Hematopoietic multipotent progenitor cell treated with erythropoietin and hydrocortisone succinate and interleukin-3 and kit ligand, for 15 days (in vitro differentiated cells): ENCODE measurements at places on chromosomes 5 and 9.

DNA sequence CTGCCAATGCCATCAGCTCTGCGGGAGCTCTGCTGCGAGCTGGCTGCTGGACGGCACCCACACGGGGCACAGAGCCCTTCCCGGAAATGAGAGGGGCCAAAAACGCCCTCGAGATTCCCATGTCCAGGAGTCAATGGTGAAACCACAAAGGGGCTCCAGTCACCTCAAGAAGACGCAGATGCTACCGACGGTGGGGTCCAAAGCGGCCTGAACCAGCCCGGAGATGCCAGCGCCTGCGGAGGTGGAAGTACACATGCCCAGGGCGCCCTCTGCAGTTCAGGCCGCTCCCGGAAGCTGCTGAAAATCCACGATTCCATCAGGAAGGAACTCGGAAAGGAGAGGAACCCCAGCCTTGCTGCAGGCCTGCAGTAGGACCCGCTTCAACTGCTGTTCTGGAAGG lies 82.4 kb upstream of the SELENOP start:
- no peak for DNase-seq

- DNase-seq, result no peak
Measured at GRCh38 chr5:175382171-175382570, 61.8 kb downstream of the DRD1 start.

- DNase-seq, result no peak
Measured at GRCh38 chr5:143397302-143398052, 6.0 kb downstream of the NR3C1 start.

GRCh38 chr5:10018201-10019069 lies 231.3 kb downstream of the ATPSCKMT start:
- no peak for DNase-seq

GRCh38 chr5:78419396-78419795 lies 59.0 kb downstream of the SCAMP1 start:
- no peak for DNase-seq

- no peak for DNase-seq
Measured at GRCh38 chr5:31156631-31157160, 36.8 kb upstream of the CDH6 start.

DNA sequence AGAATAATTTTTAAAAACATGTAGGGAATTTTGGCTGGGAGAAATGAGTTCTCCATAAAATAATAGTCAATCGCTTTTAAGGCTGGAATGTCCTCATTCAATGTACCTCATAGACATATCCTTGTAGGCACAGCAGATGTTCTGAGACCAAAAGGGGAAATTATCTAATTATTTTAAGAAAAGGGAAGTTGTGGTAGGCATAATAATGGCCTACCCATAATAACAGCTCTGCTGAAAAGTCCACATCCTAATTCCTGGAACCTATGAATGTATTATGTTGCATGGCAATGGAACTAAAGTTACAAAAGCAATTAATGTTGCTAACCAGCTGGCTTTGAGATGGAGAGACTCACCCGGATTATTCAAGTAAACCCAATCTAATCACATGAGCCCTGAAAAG lies 216.1 kb downstream of the TRIM36 start:
- DNase-seq, result no peak

- DNase-seq, result no peak
Measured at GRCh38 chr5:67900514-67900913, 315.0 kb upstream of the PIK3R1 start.

DNA sequence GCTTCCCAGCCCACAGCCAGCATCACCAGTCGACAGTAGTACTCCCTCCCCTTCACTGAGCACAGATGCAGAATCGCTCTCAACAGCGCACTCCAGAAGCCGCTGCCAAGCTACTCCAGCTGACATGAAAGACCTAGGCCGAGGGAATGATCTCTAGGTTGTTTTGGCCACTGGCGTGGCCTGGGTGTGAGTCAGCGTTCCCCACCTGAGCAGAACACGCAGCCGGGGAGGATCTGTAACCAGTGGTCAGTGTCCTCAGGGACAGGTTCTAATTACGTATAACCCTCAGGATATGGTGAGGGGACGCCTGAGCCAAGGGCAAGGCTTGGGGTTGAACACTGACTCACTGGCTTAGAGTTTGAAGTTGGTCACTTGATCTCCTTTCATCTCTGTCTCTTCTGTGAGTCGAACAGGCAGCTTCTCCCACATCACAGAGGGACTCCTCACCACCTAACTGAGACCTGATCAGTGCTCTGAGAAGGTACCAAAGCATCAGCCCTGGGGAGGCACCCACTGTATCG lies 76.9 kb upstream of the IL17B start:
- DNase-seq, result no peak

GRCh38 chr5:79386679-79387078 lies 127.3 kb downstream of the HOMER1 start:
- DNase-seq, result no peak

- no peak for DNase-seq
Measured at GRCh38 chr9:89786655-89787054, 181.8 kb downstream of the GADD45G start.

GRCh38 chr9:16824545-16825330 lies 45.7 kb downstream of the BNC2 start:
- DNase-seq, result no peak

DNA sequence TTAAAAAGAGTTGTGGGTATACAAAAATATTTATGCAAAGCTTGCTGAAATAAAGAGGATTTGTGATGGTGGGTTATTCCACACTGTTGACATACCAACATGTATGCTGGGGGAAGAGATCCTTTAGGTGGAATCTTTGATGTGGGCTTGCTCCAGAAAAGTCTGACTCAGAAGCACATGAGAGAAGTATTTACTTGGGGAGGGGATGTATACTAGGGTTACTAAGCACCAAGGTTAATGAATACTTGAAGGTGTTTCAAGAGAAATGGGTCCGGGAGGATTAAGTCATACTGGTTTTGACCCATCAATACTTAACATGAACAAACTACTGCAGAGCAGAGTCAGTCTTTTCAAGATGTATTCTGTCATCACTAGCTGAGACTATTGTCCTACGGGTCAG lies 316.4 kb upstream of the GRIN3A start:
- no peak for DNase-seq

- no peak for DNase-seq
Measured at GRCh38 chr9:136640171-136641111, 22.3 kb upstream of the EGFL7 start.

DNA sequence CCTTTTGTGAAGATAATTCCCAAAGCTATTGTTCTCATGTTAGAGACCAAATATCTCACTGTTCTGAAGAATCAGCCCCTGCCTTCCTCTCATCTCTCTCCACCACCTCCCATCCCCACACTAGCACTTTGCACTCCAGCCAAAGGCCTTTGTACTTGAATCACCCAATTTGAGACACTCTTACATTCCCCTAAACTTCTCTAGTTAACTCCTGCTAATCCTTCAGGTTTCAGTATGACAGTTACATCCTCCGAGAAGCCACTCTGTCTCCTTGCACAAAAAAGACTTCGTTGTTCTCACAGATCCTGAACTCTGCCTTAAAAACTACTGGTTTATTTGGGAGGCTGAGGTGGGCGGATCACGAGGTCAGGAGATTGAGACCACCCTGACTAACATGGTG lies 227.5 kb downstream of the PIK3R1 start:
- DNase-seq, result no peak

GRCh38 chr5:127053049-127053448 lies 20.3 kb downstream of the C5orf63 start:
- no peak for DNase-seq

DNA sequence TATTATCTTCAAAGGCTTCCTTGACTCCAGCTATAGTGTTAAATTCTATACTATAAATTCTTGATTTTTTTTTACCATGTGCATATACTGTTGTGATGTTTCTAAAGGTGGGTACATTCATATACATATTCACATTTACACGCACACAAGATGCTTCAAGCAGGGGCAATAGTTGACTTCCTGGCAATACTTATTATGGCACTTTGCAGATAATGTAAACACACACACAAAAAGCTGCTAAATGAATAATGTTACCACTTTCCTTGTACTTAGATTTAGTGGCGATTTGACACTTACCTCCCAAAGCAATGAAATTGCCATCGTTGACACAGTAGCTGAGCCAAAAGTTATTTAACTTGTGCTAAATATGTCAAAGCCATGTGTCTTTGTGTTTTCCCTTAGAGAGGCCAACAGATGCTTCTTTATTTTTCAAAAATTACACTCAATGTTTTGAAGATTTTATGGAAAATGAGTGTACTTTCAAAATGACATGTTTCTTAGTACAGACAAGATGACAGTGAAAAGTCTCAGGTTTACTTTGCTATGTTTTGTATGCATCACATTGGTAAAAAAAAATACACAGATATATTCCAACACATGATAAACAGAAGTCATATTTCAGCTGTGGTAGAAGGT lies 12.2 kb upstream of the ERAP2 start:
- DNase-seq, result no peak

- DNase-seq, result no peak
Measured at GRCh38 chr5:58687595-58687994, 104.7 kb downstream of the RAB3C start.

- no peak for DNase-seq
Measured at GRCh38 chr9:16873126-16873802, 2.8 kb upstream of the BNC2 start.

GRCh38 chr9:121499427-121500164 lies at the start of gene GGTA1:
Gene GGTA1 (minus strand): TSS chr9:121499844. CDS start chr9:121467922, 31,922 bp downstream.
- no peak for DNase-seq

- no peak for DNase-seq
Measured at GRCh38 chr9:96086936-96087571, 211.6 kb downstream of the ERCC6L2 start.

GRCh38 chr5:51685419-51685818 lies 302.2 kb downstream of the ISL1 start:
- DNase-seq, result no peak

DNA sequence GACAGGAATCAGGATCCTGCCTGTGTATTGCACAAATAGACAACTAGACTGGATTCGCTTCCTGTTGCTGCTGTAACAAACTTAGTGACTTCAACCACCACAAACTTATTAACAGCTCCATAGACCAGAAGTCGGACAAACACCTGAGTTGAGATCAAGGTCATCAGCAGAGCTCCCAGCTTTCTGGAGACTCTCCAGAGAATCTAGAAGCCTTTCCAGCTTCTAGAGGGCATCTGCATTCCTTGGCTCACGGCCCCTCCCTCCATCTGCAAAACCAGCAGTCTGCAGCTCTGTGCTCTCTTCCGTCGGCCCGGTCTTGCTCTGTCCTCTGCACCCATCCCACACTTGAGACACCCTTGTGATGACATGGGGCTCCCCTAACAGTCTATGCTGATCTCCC lies 99.1 kb downstream of the KCNT1 start:
- no peak for DNase-seq

- DNase-seq, result no peak
Measured at GRCh38 chr5:1282131-1282992, 12.5 kb downstream of the TERT start.

DNA sequence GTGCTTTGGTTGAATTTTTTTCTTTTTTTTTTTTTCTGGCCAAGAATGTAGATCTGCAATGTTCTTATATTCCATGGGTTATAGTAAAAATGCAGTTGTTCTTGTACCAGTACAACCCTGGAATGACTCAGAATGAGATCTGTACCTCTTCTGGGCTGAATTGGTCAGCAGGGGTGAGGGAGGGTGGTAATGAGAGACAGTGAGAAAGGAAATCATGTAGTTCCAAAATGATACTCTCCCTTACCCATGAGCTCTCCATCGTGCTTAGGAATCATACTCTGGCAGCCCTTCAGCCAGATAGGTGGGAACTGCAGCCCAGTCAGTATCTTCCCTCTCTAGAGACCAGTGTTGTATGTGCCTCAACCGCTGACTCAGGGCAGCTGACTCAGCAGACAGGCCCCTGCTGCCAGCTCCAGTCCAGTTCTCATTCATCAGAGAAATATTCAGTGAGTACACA lies 2.1 kb upstream of the GLIS3 start:
- DNase-seq, result no peak

- no peak for DNase-seq
Measured at GRCh38 chr5:170408877-170409660, 19.9 kb upstream of the KCNMB1 start.
